8988T (cell line): ENCODE measurements at places on chromosomes 7 and 10.

DNA sequence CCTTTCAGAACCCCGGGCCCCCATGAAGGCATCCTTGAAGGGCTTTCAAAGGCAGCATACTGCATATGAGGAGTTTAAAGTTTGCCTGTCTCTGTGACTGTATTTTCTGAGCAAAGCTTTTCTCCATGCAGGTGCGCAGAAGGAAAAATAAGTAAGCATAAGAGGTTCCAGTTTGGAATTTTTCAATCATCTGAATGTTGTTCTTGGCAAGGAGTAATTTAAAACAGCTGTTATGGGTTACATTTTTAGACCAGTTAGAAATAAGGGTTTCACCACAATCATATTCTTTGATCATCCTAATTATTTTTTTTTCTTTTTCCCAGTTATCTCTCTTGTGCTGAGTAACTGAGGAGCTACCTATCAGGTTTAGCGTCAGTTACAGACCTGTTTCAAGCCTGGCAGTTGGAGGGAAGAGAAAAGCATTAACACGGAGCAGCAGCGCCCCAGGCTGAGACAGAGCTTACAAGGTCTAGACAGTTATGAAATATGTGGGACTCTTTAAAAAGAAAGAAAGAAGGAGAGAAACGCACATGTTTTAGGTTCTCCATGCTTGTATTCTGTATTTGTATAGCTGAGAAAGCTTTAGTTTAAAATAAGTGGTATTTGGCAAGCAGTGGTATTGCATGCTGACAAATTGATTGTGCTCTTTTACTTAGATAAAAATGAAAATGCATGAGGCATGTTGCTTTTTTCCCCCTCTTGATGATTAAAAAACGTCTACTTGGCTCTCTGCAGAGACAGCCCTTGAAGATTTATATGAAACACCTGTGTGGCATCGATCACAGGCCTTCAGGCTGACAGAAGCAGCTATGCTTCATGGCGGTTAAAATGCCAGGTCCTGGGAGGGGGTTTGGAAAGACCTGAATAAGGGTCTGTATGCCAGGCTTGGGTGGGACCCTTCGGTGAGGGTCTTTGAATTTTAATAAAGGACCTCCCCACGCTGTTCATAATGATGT, 157.6 kb downstream of the GRK5 start:
- DNase-seq: no peak

DNA sequence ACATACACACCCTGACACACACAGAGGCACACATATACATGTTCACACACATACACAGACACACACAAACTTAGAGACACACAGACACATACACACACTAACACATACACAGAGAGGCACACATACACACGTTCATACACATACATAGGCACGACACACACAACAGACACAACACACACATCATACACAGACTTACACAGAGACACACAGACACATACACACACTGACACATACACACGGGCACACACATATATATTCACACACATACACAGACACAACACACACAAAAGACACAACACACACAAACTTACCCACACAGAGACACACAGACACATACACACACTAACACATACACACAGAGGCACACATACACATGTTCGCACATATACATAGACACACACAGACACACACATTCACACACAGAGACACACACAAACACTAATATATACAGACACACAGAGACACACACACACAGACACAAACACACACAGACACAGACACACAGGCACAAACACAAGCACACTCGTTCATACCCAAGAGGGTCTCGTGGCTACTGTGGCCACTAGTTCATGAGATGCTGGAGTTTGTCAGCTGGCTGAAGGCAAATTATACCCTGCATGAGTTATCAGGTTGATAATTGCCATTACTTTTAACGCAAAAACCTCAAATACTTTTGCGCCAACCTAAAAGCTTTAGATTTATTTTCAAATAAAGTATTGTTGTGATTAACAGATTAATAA, 17.7 kb upstream of the KLF6 start:
- no peak for DNase-seq

DNA sequence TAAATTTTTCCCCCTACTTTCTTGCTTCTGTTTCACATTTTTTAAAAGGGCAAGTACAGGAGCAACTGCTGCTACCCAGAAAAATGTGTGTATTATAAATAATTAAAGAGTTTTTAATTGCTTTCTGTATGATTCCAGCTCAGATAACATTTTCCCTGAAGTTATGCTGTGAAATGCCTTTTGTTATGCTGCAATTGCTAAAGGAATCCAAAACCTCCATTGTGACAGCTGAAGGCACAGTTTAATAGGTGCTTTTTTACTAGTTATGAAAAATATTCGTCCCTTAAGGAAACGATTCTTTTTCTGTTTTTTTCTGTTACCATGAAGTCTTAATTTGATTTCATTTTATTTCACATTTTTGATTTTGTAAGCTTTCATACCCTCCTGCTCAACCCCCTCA, 83.2 kb downstream of the ZNRF2 start:
- no peak for DNase-seq

GRCh38 chr10:35025916-35026315, 64.2 kb downstream of the CUL2 start:
- no peak for DNase-seq

GRCh38 chr10:14838582-14839304, 637 bp downstream of the HSPA14 start:
- no peak for DNase-seq

DNA sequence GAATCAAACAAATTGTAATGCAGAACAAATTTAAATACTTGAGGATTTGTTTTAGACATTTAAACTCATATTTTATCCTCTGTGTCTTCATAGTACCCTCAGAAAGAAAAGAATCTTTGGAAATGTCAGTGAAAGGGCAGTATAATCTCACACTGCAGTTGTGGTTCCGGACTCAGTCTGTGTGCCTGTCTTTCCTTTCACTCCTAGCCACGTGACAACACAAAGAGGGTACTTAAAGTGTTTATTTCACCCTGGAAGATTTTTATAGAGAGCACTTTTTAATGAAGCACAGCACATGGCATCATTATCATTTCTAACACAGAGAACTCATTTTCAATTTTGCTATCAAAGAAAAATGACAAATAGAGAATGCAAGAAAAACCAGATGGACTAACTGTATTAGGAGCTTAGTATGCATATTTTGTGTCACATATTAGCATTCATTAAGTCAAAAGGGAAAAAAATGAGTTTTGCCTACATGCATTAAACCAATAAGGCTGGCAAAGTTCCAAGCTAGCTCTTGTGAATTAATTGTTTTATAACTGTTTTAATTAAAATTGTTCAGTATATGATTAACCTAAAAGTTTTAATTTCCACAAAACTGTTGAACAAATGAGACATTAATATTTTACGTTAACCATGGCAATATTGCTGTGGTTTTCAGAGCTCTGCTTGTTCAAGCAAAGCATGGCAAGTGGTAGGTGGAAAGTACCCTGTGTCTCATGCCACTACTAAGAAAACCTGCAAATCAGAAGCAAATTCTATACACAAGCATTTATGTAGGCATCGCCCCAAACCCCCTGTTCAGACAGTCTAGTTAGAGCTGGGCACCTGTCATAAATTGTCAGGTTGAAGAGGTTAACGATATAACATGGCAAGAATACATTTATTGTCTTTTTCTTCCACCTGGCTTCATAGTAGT, 65.9 kb downstream of the AUTS2 start:
- no peak for DNase-seq
